ENCODE measurements at places on chromosomes 16 and 17.

- no peak for DNase-seq
Measured at GRCh38 chr16:16988963-16989362, 481.8 kb downstream of the XYLT1 start.

GRCh38 chr17:79740413-79740812, 9.7 kb downstream of the ENPP7 start:
- no peak for DNase-seq

GRCh38 chr17:42271006-42271778, 5.0 kb downstream of the STAT5B start:
- no peak for DNase-seq

GRCh38 chr16:68760671-68761275, 23.7 kb downstream of the CDH1 start:
- DNase-seq = no peak

- no peak for DNase-seq
Measured at GRCh38 chr16:82370282-82370681, 200.3 kb upstream of the MPHOSPH6 start.

DNA sequence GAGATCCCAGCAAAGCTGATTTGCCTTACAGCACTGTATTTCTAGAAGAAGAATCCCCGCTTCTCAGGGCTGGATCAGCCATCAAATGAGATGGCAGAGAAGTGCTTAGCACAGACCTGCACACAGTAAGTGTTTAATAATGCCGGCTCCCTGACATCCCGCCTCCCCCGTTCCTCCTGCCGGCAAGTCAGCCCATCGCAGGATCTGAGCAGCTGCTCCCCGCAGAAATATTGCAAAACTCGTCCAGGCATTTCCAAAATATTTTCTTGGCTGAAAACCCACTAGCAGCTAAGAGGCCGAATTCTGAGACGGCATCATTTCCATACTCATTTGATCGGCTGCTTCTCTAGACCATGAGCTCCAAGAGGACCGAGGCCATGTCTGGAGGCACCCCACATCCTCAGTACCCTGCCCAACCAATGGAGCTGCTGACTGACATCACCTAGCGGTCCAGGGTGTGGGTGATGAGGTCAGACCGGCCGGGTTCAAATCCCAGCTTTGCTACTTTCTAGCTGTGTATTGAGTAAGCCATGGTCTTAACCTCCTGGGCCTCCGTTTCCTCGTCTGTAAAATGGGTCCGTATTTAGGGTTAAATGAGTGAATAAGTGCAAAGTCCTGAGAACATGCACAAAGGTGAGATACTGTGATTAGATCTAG, 251.5 kb downstream of the KATNIP start:
- no peak for DNase-seq

- no peak for DNase-seq
Measured at GRCh38 chr16:56192635-56192945, 1.3 kb downstream of the GNAO1 start.

- DNase-seq = peak; percentile 54
Measured at GRCh38 chr16:8623634-8624033, 2.1 kb downstream of the METTL22 start.

GRCh38 chr16:56116577-56116964, 74.7 kb upstream of the GNAO1 start:
- DNase-seq = no peak

GRCh38 chr16:24328835-24329452, 72.8 kb downstream of the CACNG3 start:
- DNase-seq = no peak

DNA sequence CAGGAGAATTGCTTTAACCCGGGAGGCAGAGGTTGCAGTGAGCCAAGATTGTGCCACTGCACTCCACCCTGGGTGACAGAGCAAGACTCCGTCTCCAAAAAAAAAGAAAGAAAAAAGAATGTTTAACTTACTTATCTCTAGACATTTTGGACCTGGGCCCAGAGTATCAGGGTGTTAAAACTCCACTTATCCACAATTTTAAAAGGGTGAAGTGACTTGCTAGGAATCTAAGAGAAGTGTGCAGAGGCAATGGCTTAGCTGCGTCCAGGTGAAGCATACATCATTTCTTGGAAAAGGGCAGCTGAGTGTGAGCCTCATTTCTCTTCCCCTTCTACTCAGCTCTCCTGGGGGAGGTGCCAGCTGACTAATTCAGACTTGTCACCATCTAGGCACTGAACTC, 25.1 kb downstream of the ALDH3A2 start:
- DNase-seq = no peak

- no peak for DNase-seq
Measured at GRCh38 chr17:67021196-67021595, 23.2 kb upstream of the CACNG1 start.

GRCh38 chr17:59513934-59514841, 51.2 kb upstream of the DHX40 start:
- peak; percentile 33 for DNase-seq

DNA sequence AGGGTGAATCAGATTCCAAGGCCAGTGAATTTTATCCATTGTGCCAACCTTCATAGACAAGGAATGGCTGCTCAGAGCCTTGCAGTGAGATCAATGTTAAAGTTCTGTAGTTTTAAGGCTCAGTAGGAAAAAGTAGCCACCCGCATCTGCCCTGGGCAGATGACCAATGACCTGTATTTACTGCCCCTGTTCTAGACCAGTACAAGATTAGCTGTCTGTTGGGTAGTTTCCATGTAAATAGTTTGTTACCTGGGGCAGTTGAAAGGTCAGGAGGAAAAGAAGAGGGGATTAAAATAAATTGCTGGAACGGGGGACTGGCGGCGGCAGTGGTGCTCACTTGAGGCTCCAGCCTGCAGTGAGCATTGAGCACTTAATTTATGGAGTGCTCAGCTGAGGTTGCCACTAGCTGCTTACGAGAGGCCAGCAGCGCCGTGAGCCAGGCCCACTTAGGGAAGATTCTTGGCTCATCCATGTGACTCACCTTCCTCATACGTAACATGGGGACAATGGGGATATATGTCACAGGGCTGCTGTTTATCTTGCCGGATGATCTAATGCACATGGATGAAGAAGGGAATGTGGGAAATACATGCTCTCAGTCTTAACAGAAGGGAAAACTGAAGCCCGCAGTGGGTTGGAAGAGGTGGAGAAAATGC, 10.7 kb upstream of the NOS2 start:
- no peak for DNase-seq

DNA sequence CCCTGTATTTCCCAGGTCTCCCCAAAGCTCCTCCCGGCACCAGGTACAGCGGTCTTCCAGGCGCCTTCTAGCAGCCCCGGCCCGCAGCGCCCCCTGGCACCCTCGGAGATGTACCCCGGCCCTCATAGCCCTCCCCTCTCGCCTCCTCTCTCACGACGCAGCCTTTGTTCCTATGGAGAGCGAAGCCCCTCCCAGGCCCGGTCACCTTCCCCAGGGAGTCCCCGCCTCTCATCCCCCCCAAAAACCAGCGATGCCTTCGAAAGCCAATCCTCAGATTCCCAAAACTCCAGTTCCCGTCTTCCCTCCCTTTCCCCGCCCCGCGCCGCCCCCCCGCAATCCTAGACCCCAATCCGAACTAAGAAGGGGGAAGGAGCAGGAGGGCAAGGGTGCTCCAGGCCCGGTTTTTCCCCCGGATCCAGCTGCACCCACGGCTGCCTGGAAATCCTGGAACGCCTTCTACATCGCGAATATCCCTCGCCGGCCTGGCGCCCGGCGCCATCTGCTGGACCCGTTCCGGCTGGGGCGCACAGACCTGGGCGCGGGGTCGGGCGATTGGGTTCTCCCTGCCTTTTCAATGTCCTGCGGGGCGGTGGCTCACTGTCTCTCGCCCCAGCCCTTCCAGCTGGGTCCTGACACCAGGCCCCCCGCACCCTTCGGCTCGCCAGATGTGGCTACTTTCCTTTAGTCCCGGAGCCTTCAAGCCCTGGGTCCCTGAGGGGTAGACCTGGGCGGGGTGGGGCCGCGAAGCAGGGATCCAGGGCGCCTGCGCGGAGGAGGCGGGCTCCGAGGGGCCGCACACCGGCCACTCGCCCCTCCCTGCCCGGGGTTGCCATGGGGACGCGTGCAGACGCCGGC, at the start of gene DNAH2:
DNAH2 (plus strand) TSS at position 844 of the 855 bp plus-strand sequence. CDS start 1,991 bp downstream, outside the sequence.
- DNase-seq = peak; percentile 89

DNA sequence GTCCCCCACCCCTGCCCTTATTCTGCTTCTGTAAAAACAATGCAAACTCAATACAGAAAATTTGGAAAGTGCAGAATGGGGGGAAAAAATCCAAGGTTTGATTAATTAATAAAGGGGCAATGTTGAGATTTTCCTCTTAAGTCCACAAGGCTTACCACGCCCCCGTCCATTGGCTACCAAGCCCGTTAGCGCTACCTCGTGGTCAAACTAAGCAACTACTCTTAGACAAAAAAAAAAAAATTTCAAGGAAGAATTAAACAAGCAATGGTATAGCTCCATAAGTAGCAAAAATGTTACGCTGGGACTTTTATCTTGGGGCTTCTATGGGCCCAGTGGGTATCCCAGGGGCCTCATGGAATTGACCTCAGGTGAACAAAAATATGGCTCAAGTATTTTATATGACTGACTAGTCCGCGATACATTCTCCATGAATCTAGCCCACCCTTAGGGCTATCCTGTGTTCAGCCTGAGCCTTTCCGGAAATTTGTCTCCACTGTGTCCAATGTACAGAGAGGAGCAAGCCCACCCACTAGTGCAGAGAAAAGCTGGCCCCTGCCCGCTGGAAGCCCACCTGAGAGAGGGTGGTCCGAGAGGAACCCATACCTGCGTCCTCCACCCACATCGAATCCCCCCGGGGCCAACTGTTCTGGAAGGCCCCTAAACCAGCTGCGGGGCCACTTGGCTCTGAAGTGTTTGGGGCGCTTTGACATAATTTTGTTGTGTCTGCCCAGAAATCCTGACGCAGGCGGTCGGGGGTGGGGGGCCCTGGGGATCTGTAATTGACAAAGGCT, 19.1 kb upstream of the TEX2 start:
- DNase-seq = peak; percentile 68

DNA sequence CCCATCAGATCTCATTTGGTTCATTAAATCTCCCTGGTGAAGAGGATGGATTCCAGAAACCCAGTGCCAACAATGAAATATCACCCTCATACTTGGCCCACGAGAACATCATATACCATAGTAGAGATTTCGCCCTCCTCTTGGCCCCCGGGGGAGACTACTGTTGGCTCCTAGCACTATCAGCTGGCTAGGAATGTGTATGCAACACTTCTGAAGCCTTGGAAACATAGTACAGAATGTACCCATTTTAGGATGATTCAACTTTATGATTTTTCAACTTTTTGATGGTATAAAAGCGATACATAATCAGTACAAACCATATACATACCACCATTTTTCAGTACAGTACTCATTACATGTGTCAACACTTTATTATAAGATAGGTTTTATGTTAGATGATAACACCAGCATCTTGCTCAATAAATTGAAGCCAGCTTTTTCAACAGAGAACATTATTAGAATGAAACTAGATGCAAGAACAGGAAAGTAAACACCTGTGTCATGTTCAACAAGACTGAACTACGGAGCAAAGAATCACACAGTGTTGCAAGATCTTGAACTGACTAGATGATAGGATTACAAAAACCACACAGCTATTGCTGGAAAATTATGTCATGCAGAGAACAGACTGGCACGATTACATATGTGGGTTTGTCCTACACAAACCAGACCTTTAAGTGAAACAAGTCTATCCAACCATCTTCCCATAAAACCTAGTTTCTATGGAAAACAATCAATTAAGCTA, 17.2 kb downstream of the RSL1D1 start:
- peak; percentile 37 for DNase-seq

DNA sequence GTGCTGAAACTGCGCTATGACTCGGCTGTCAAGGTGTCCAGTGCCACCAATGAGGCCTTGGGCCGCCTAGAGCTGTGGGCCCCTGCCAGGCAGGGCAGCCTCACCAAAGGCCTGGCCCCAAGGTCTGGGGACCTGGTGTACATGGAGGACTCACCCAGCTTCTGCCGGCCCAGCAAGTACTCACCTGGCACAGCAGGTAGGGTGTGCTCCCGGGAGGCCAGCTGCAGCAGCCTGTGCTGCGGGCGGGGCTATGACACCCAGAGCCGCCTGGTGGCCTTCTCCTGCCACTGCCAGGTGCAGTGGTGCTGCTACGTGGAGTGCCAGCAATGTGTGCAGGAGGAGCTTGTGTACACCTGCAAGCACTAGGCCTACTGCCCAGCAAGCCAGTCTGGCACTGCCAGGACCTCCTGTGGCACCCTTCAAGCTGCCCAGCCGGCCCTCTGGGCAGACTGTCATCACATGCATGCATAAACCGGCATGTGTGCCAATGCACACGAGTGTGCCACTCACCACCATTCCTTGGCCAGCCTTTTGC, 25.0 kb downstream of the WNT9B start:
- no peak for DNase-seq

DNA sequence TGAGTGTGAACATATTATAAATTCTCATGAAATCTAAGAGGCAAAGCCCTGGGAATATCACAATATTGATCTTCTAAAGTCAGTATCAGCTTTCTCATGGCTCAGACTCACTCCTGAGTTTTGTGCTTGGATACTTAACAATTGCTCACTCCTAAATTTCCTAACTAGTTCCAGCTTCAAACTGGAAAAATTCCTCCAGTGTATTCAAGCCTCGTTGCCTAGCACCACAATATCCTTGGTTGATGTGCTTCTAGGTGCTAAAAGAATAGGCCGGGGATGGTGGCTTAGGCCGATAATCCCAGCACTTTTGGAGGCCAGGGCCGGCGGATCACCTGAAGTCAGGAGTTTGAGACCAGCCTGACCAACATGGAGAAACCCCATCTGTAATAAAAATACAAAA, 62.5 kb downstream of the XYLT1 start:
- no peak for DNase-seq

GRCh38 chr16:74586948-74587347, 20.0 kb downstream of the GLG1 start:
- DNase-seq = no peak

GRCh38 chr16:3825103-3825502, 55.4 kb downstream of the CREBBP start:
- no peak for DNase-seq

GRCh38 chr16:80741724-80742123, 62.7 kb downstream of the CDYL2 start:
- no peak for DNase-seq

DNA sequence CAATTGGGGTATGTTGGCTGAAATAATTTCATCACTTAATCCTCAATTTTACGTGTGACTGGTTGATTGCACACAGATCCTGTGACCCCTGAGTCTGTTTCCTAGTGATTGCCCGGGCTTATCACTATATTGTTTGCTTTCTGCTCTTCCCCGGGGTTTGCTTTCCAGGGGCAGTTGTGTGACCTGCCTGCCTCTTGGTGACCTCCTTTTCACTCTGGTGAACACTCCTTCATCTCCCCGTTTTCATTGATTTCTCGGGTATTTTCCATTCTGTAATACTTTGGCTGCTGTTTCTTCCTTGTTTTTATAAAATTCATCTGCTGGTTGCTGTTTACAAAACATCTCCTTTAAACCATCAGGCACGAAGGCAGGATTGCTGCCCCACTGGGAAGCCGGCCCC, 36.0 kb downstream of the NTN1 start:
- no peak for DNase-seq

DNA sequence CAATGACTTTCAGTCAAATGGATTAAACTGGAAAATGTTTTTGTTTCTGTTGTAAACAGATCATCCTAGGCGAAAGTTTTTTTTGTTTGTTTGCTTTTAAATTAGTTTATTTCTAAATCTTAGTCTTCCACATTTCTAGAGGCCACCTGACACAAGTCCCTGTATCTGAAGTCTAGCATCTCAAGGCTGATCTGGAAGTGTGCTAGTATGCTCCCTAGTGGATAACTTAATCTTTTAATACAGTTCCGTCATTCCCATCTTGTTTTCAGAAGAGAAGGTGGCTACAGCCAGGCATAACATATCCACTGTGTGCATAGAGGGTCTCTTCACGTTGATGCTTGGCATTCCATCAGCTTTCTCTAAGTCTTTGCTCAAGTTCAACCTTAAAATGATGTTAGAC, 7.6 kb downstream of the IFT20 start:
- no peak for DNase-seq

Measured in AG08396 (cell line).